ENCODE measurements at places on chromosomes 3 and 15.

- DNase-seq = no peak
Measured at GRCh38 chr3:16520970-16521881, 7.7 kb upstream of the RFTN1 start.

GRCh38 chr3:21062831-21063294, 688.1 kb downstream of the ZNF385D start:
- no peak for DNase-seq

DNA sequence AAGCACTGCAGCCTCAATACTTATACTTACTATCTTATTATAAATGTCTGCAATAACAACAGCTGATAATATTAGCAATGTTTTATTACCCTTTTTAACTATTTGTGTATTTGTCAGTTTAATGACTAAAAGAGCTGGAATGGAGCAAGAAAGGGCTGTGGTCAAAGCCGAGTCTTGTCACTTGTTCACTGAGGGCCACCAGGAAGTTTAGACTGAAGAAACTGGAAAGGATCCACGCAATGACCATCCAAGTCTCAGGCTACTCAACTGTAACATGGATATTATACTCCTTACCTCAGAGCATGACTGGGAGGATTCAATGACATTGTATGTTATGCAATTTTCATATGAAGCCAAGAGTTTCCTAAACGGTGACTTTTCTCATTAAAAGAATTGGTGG, 90.4 kb downstream of the TJP1 start:
- DNase-seq = no peak

DNA sequence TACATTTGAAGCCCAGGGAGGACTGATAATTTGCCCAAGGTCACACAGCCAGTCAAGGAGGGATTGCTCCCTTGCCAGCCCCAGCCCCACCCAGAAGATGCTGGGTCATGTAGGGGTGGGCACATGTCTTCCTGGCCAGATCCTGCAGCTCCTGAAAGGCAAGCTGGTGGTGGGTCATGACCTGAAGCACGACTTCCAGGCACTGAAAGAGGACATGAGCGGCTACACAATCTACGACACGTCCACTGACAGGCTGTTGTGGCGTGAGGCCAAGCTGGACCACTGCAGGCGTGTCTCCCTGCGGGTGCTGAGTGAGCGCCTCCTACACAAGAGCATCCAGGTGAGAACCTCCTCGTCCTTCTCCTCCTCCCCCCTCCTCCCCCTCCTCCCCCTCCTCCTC, 13.2 kb downstream of the ISG20 start:
- DNase-seq = no peak

DNA sequence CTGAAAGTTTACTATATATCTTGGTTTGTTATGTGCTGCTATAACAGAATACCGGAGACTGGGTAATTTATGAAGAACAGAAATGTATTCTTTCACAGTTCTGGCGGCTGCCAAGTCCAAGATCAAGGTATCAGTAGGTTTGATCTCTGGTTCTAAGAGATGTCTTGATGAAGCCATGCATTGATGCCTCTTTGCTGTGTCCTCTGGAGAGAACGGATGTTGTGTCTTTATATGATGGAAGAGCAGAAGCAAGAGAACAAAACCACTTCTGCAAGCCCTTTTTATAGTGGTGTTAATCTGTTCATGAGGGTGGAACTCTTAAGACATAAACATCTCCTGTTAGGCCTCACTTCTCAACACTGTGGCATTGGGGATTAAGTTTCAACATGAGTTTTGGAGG, 62.7 kb downstream of the TCF12 start:
- no peak for DNase-seq

- no peak for DNase-seq
Measured at GRCh38 chr3:140715035-140715434, 37.2 kb downstream of the TRIM42 start.
